ENCODE measurements at places on chromosomes 3 and 15.

DNA sequence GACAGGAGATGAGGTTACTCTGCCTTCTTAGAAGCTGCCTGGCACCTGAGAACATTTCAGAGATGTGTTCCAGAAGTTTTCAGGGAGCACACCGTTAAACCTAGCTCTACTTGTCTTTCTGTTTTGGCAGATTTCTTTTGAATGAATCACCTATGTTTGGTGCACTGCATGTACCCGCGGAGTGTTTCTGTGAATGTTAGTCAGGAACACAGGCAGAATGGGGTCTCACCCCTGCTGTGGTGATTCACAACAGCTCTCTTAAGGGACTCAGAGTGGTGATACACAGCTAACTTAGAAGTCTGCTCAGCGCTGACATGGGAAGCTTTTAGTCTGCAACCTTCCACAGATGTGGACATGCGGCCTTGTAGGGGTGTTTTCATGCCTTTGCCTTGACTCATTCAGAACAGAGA lies 24.0 kb downstream of the TSEN2 start:
- no peak for DNase-seq

GRCh38 chr15:97501291-97501690 lies 459.2 kb upstream of the ARRDC4 start:
- DNase-seq = no peak

DNA sequence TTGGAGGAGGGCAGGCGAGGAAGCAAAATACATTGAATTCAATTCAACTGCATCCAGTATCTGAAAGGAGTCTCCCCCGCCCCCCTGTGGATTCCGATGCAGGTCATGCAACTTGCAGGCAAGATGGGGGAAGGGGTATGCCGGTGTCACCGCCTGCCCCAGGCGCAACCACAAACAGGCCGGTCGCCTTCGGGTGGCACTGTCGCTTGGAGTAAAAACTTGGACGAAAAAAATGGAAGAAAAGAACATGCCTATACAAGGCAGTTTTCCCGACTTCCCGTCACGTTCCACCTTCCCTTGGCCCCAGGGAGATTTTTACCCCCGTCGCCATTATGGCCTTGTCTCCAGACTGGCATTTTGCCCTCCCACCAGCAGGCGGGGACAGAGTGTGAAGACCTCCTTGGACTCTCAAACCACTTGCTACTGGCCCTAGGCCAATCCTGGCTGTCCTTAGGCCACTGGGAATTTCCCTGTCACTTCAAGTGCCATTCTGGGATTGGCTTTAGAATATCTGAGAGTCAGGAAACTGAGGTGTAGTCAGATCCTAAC lies 1.6 kb upstream of the NTRK3 start:
- no peak for DNase-seq

DNA sequence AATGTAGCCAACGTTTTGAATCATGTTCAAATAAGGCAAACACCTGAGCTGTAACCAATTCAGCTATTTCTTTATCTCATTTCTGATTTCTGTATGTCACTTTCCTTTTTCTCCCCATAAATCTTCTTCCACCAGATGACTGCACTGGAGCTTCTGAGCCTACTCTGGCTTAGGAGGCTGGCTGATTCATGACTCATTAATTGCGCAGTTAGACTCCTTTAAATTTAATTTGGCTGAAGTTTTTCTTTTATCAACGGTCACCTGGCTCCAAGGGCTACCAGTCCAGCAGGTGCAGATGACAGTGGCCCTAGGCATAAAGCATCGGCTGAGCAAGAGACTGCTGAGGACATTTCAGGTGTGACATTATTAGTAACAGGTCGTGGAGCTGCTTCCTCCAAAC lies 39.6 kb upstream of the ITGA11 start:
- DNase-seq = no peak

DNA sequence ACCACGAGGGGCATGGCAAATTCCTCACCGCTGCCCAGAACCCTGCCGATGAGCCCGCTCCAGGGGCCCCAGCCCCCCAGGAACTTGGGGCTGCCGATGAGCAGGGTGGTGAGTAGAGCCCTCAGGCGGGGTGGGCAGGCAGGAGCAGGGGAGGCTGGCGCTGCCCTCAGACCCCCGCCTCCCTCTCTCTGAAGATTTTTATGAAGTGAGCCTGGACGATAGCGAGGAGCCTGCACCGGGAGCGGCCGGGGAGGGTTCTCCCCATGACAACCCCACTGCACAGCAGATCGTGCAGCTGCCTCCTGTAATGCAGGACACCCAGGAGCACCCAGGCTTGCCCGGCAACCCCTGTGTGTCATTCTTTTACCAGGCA lies 56.7 kb upstream of the UBE2Q2 start:
- no peak for DNase-seq

DNA sequence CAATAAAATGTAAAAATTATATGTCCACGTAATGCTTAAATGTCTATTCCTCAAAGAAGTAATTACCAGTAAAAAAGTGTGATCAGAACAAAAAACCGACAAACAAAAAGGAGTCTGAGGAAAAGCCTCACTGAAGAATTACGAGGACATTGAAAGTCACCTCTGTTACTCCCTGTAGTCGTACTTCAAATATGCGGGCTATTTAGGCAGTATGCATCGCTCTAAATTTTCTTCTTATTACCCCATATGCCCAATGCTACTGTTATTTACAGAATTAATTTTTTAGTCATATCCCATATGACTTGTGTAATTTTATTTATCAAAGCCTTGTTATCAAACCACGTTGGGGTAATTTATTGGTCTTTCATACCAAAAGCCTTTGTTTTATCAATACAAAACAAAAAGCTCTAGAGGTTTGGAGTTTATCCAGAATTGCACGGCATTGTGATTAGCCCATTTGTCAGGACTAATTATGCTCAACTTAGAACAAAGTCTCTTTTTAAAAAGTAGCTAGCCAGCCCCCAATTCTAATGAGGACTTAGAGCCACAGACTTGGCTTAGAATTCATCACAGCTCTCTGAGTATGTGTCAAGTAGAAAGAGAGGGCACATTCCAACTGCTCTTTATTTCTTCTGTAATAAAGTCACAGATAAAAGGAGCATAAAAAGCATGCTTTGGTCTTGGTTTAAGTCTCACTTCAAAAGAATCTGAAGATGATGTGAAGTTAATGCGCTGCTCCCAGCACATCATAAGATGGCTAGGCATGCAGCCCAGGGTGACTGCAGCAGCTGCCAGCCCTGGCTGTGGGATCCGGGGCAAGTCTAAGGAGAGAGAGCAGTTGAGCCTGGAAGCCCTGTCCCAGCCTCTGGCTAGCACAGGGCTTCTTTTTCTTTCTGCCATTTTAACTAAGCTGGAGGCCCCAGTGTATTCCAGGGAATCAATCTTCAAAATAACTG lies 521.0 kb downstream of the GABRG3 start:
- DNase-seq = no peak

DNA sequence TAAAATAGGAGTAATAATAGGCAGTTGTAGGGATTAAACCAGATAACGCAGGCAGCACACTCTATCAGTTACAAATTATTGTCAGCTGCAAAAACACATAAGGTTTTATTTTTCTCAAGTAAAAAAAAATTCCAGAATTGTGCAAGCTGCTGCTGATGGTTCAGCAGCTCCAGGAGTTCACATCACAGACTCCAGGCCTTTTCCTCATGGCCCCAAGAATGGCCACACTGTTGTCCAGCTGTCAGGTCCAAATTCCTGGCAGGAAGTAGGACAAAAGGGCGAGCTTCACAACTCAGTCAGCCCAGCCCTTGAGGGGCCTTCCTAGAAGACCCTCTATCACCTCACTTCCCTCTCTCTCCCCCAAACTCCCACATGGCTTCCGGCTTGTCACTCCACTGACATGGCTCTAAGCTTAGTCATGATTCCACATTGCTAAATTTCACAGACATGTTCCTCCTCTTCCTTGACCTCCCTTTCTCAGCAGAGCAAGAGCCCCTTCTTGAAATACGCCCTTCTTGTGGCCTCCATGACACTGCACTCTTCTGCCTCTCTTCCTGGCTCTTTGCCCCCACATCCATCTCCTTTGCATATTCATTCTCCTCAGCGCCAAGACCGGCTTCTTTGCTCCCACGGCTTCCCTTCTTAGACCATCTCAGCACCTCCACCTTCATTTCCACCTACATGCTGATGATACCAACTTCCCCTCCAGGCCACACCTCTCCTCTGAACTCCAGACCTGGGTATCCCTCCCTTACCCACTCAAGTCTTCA lies 27.4 kb upstream of the FAM174B start:
- DNase-seq = no peak

- DNase-seq = no peak
These were observed 3.2 kb downstream of the KCTD6 start for GRCh38 chr3:58495101-58495500.

GRCh38 chr3:38354588-38355330 lies 8.2 kb downstream of the XYLB start:
- no peak for DNase-seq

DNA sequence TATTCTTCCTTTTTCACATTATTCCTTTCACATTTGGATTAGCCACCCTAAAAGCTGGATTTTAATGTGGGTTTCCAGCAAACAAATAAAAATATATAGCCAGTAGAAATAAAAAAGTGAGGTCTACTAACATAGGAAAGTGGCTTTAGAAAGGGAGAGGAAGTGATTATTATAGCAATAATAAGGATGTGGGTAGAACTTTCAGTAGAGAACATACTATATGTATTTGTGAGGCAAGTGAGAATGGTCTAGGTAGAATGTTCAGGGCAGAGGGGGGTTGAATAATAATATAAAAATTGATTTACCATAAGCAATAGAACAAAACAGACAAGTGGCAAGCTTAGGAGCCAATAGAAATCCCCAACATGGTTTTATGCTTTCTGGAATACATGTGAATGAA lies 88.6 kb downstream of the NR1I2 start:
- no peak for DNase-seq

- no peak for DNase-seq
These were observed 87.3 kb downstream of the TFG start for GRCh38 chr3:100796556-100796955.

DNA sequence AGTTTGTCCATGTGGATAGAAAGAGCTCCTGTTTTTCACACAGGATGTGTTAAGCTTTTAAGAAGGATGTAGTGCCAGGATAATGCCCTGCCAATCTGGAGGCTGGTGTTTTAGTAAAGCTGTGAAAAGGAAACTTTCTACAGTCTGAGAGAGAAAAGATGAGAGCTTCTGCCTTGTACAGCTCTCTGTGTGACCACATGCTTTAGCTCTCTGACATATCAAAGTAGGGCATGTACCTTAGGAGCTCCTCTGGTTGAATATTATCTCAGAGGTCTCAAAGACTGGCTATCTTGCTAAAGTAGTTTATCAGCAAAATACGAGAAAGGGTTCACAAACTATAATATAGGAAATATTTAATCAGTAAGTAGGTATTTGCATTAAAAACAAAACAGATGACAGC lies 30.4 kb downstream of the CDIN1 start:
- DNase-seq = no peak

DNA sequence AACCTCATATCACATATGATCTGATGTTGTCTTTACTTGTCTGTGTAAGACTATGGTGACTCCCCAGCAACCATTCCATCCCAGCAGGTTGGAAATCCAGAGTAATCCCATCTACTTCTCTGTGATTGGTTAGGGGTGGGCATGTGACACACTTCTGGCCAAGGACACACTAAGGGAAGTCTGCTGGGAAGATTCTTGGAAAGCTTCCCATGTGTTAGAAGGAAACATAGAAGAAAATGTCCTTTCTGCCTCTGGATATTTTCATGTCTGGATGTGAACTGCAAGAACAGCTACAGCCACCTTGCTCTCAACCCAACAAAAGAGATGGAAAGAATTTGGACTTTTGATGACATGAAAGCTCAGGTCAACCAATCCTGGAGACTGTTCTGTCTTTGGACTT lies 2.6 kb upstream of the UBE2Q2 start:
- DNase-seq = no peak

DNA sequence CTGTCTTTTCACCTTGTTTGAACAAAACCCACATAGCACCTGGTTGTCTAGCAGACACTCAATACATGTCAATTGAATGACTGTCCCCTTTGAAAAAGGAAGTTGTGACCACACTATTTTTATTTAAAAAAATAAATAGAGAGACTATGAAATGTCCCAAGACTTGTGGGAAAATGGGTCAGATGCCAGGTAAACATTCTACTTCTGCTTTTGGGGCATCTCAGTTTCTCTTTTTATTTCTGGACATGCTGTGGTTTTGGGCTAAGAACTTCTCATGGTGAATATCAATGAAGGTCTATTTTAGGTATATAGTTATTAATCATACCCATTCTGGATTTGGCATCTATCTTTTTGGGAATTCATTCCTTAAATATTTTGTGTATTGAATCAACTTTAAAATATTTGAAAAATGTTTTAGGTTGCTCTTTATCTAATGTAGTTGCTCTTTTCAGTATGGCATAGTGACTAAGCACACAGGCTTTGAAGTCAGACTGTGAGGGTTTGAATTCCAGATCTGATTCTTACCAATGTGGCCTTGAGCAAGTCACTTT lies 4.4 kb downstream of the TMEM45A start:
- DNase-seq = no peak

DNA sequence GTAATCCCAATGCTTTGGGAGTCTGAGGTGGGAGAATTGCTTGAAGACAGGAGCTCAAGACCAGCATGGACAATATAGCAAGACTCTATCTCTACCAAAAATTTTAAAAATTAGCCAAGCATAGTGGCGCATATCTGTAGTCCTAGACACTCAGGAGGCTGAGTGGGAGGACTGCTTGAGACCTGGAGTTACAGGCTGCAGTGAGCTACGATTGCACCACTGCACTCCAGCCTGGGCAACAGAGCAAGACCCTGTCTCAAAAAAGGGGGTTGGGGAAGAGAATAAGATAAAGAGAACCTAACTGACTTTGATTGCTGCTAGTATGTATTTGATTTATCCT lies 755 bp downstream of the CD200R1 start:
- no peak for DNase-seq

GRCh38 chr3:88882121-88882520 lies 225.3 kb upstream of the EPHA3 start:
- DNase-seq = no peak

GRCh38 chr15:100770661-100771584 lies 108.7 kb upstream of the ALDH1A3 start:
- DNase-seq = no peak

- DNase-seq = no peak
These were observed 23.6 kb downstream of the HEG1 start for GRCh38 chr3:125032100-125032643.

GRCh38 chr3:122687298-122687697 lies 6.7 kb downstream of the PARP14 start:
- DNase-seq = no peak

- DNase-seq = no peak
These were observed 133.6 kb downstream of the TJP1 start for GRCh38 chr15:29688506-29689286.

DNA sequence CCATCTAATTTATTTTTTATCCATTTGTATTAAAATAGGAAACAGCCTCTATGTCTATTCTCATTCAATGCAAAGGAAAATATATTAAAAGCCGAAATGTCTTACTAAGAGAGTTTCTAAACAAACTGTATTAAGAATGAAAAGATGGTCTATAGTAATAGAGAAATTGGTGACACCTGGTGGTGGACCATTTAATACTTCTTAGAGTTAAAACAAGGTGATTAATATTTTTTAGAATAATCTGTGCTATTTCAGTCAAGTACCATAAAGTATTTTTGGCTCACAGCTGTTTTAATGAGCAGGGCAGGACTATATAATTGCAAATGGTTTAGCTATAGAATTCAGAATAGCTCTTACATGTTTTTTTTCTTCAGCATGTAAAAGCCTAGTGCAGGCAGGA lies 55.7 kb downstream of the SYNPR start:
- no peak for DNase-seq

GRCh38 chr3:132871956-132872355 lies 149.7 kb upstream of the NPHP3 start:
- no peak for DNase-seq

GRCh38 chr15:41104234-41104633 lies 11.8 kb downstream of the INO80 start:
- DNase-seq = no peak

GRCh38 chr3:140388202-140388922 lies 289.5 kb upstream of the TRIM42 start:
- no peak for DNase-seq
